Activated CD4-positive, alpha-beta T cell treated with anti-CD3 and anti-CD28 coated beads, Interleukin-2, amount 50 U/mL, for 24 hours (primary cell): ENCODE measurements at places on chromosomes 11 and 22.

GRCh38 chr22:50209893-50210292, 9.1 kb downstream of the SELENOO start:
- DNase-seq: no peak

DNA sequence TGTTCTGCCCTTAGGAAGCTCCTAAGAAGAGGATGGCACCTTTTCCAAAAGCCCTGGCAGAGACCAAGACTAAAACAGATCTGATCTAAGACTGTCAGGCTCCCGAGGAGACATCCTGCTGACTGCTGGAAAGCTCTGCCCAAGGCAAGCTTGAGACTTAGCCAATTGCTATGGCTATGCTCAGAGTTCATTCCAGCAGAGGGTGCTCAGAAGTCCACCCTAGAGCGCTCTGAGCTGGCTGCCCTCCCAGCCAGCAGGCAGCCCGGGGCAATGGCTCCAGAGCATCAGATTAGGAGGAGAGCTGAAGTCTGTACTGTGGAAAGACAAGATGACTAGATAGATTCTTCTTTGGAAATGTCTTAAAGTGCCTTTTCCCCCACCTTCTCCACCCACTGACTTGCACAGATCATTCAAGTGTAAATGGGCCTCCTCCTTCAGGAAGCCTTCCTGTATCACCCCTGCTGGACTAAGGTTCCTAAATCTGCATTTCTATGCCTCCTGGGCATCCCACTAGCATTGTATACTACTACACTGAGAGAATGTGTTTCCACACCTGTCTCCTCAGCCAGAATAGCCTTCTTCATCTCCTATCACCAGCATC, 23.4 kb downstream of the LRRC55 start:
- no peak for DNase-seq

DNA sequence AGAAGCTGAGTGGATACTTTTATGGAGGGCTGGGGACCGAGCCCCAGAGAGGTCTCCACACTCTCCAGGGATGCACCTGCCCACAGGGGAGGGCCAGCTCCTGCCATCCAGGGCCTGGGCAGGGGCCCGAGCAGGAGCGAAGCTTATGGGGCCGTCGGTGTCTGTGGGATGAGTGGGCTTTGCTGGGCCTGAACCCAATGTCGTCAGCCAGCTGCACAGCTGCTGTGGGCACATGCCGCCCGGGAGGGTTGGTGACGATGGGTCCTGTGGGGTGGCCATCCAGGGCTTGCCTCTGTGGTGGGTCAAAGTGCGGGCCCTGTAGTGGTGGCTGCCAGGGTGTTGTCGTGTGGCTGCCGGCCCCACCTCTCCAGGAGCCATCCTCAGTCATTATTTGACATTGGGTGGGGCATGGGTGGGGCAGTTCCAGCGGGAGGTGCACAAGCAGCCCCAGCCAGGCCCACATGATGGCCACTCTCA, 447.1 kb downstream of the TBC1D22A start:
- DNase-seq: no peak

DNA sequence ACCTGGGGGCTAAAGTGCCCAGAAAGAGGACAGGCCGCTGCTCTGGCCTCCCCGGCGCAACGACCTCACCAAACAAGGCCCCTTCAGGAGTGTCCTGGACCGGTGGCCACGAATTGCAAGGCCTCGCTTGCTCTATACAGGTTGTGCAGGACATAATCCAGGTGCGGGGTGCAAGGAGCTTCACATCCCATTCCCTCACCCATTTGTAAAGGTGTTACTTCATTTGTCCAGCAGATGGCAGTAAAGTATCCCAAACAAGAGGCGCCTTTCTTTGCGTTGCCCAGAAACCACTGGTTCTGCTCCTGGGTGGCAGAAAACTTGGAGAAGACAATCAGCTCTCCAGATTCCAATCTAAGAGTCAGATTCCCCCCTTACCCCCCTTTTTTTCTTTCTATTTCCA, 35.9 kb upstream of the PRDM11 start:
- DNase-seq: no peak

GRCh38 chr11:113849713-113850112, 25.7 kb downstream of the USP28 start:
- no peak for DNase-seq

GRCh38 chr11:92131289-92131865, 93.2 kb upstream of the FAT3 start:
- no peak for DNase-seq

- no peak for DNase-seq
Measured at GRCh38 chr11:35042913-35043312, 96.1 kb upstream of the CD44 start.

- DNase-seq: no peak
Measured at GRCh38 chr11:102967497-102967896, 12.0 kb upstream of the MMP13 start.

- no peak for DNase-seq
Measured at GRCh38 chr22:42792909-42793847, 63.9 kb downstream of the ARFGAP3 start.

GRCh38 chr11:34348096-34348495, 9.7 kb downstream of the ABTB2 start:
- no peak for DNase-seq
